Activated effector memory CD4-positive, alpha-beta T cell treated with Interleukin-2 at 50 U/mL for 16 hours (primary cell): ENCODE measurements at places on chromosomes 5 and 9.

DNA sequence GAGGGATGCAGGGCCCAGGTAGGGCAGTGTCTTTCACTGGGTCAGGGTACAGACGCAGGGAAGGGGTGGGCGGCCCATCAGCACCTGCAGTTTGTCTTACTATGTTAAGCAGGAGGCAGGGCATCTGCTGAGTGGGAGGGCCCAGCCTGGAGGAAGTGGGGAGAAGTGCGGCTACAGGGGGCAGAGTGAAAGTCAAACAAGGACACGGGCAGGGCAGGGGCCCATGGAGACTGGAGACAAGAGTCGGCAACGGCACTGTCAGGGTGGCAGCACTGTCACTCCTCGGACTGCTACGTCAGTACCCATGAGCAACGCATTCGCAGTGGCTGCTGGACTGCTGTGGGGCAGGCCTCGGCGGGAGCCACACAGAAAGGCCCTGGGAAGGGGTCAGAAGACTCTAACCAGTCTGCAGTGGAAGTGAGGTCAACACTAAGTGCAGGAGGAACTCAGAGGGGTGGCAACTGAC is 19.7 kb downstream of the CAMSAP1 start:
- peak; percentile 46 for DNase-seq

GRCh38 chr9:76818271-76818670 is 54.0 kb downstream of the PCA3 start:
- DNase-seq, result no peak

DNA sequence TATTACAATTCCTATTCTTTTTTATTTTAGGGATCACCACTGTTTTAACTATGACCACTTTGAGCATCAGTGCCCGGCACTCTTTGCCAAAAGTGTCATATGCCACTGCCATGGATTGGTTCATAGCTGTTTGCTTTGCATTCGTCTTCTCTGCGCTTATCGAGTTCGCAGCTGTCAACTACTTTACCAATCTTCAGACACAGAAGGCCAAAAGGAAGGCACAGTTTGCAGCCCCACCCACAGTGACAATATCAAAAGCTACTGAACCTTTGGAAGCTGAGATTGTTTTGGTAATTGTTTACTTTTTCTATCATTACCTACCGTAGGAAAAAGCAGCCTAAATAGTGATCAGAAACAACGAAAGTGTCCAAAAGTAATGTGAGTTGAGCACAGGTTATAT is 6.4 kb downstream of the GABRA6 start:
- no peak for DNase-seq

GRCh38 chr9:78539188-78539587 is 242.3 kb downstream of the PSAT1 start:
- DNase-seq, result no peak

DNA sequence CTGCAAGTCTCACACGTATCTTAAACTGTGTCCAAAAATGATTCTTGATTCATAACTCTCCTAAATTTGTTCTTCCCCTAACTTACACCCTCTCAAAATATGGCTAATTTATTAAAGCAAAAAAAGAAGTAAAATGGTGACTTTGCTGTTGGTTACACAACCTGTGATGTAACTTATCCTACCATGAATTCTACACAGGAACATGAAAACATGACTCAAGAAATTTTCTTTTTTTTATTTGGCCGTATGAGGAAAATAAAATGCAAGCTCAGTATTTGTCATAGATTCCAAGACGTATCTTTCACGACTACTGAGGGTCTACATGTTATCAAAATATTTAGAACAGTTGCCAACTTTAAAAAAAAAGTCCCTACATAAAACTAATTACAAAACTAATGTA is 9.2 kb downstream of the LIFR start:
- no peak for DNase-seq

GRCh38 chr5:59002162-59002825 is 419.4 kb downstream of the RAB3C start:
- DNase-seq, result no peak

- DNase-seq, result no peak
These were observed 19.5 kb upstream of the MXD3 start for GRCh38 chr5:177330991-177331842.

- no peak for DNase-seq
These were observed 98.8 kb upstream of the MAMDC2 start for GRCh38 chr9:69944816-69945215.

GRCh38 chr9:120348951-120349429 is 231.0 kb downstream of the CDK5RAP2 start:
- no peak for DNase-seq

GRCh38 chr5:75045071-75045470 is 7.3 kb downstream of the GCNT4 start:
- no peak for DNase-seq

DNA sequence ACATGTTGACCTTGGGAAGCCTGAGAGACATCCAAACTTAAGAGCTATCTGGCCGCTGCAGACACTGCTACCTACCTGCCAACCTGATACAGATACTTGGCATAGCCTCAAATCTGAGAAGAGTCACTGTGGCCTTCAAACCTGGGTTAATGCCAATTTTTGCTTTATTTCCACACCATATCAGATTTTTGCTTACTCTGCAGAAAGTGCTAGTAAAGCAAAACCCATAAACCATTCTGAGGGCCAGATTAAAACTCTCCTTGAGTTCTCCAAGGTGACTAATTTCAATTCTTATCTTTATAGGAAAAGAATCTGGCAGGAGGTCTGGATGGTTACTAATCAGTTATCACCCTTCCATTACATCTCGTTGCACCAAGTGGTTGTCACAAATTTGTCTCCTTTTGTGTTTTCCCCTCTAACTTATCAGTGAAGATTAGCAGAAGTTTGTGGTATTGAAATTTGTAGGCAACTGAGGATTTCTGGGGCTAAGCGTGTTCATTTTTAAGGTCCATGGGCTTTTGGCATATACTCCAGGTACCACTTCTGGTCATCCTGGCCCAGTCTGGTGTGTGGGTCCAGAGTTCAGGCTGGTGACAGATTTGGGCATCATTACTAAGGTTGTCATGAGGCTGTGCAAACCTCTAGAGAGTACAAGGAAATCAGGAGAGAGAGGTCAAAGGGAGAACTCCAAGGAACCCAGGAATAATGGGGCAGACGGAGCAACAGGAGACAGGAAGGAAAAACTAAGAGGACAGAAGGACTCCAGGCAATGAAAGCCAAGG is 177.9 kb downstream of the TSSK1B start:
- no peak for DNase-seq

- no peak for DNase-seq
These were observed 6.0 kb upstream of the CDKN2AIPNL start for GRCh38 chr5:134417707-134418106.

DNA sequence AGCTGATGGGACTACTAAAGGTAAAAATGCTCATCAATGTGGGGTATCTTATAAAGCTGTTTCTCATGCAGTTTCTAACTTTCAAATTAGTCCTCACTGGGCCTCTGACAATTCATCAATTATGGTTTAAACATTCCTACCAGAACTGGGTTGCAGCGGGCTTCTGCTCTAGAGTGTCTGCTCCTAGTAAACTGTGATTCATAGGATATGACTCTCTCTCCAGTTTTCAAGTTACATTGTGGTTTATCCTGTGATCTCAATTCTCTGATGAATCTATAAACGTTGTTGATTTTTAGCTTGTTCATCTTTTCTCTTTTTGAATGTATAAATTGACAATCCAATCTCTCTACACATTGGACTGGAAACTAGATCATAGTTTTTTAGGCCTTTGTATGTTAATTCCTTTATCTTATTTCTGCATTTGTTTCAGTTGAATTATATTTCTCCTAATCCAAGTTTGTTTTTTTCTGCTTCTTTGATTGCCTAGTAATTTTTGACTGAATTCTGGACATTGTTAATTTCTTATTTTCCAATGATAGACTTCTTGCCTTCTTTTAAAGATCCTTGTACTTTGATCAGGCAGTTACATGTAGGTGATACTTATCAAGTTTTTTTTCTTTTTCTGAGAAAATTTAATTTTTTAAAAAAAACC is 822.6 kb downstream of the TLE1 start:
- no peak for DNase-seq

GRCh38 chr9:114804505-114804904 is 1.3 kb downstream of the TNFSF15 start:
- DNase-seq, result no peak

GRCh38 chr5:158055111-158055501 is 196.2 kb upstream of the CLINT1 start:
- no peak for DNase-seq

GRCh38 chr5:92418341-92418740 is 1035.2 kb upstream of the ARRDC3 start:
- no peak for DNase-seq

DNA sequence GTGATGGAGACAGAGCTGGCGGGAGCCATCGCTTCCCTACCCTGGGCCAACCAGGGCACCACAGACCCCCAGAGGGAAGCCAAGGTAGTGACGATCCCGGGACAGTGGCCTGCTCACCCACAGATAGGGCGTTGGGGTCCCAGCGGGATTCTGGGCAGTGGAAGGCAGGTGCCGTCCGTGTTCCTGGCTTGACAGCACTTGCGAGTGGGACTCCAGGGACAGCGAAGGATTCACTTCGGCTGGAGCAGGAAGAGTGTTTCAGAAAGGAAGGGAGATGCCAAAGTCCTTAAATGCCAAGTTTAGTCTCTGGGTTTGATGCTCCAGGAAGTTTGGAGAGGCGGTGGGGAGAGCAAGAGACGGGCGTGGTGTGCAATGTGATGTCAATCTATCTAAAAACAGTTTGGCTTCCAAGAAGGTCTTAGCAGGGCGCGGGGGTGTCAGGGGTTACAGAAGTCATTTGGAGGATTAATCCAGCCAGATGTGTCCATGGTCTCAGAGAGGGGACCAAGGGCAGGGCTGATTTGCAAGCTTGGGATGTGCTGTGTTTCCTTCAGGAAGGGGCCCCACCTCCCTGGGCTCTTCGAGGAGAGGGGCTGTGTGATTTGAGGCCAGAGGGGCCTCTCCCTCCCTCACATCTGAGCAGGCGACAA is 74.9 kb downstream of the NTNG2 start:
- DNase-seq, result no peak

GRCh38 chr5:170278611-170279458 is 18.7 kb downstream of the LCP2 start:
- DNase-seq, result peak; percentile 84

DNA sequence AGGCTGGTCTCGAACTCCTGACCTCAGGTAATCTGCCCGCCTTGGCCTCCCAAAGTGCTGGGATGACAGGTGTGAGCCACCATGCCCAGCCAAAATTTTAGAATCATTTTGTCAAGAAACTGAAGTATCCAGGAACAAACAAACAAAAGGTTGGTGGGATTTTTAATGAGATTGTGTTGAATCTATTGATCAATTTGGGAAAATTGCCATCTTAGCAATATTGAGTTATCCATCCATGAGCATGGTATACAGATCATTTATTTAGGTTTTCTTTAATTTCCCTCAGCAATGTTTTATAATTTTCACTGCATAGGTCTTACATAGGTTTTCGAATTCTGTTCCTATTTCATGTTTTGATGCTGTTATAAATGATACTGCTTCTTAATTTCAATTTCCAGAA is 5.7 kb upstream of the LPCAT1 start:
- DNase-seq, result no peak

DNA sequence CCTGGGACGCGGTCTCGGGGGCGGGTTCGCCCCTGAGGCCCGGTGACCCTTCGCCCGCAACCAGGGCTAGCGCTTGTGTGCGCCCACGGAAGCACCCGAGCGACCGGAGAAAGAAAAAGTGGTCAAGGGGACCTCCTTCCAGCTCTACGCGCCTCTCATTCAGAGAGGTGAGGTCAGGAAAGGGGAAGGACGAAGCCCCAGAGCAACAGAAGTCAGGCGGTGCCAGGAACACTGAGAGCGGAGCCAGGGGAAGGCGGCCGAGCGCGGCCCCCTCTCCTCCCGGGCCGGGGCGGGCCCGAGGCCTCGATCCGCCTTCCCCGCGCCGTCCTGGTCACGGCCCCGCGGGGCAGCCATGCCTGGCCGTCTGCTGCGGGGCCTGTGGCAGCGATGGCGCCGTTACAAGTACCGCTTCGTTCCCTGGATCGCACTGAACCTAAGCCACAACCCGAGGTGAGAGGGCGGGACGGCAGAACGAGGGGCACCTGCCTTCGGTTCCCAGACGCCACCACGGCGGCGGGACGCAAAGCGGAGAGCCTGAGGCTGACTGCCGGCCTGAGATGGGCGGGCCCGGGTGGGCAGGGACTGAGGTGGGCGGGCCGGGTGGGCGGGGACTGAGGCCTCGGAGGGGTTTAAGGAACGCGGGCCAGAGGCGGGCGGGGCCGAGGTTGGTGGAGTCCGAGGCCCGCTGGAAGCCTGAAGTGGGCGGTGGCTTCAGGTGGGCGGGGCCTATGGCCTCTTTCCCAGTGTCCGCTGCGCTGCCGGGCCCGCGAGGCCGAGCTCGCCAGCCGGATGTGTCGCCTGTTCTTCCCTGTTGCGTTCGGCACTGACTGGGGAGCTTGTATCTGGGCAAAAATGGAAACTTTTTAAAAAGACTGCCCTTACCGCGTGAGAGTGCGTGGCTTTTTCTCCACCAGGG is at the start of gene SETD9:
Gene SETD9 (plus strand): TSS at position 303 of the 916 bp plus-strand sequence. CDS start 50 bp downstream, at position 353.
- DNase-seq, result peak; percentile 80
